Muscle of leg (tissue), 16 donors: ENCODE measurements at places on chromosomes 4 and X. TPM values are rescaled to one million over a fixed set of nuclear protein-coding genes. Genes with fewer than 3 reads are reported as not detected.

GRCh38 chr4:16029886-16030285 lies 53.9 kb downstream of the PROM1 start:
- DNase-seq: no peak
- H3K27ac ChIP-seq: peak overlapping the region; percentile 59
- peaks cover 3% of the 10 kb centered on the region for H3K36me3 ChIP-seq

DNA sequence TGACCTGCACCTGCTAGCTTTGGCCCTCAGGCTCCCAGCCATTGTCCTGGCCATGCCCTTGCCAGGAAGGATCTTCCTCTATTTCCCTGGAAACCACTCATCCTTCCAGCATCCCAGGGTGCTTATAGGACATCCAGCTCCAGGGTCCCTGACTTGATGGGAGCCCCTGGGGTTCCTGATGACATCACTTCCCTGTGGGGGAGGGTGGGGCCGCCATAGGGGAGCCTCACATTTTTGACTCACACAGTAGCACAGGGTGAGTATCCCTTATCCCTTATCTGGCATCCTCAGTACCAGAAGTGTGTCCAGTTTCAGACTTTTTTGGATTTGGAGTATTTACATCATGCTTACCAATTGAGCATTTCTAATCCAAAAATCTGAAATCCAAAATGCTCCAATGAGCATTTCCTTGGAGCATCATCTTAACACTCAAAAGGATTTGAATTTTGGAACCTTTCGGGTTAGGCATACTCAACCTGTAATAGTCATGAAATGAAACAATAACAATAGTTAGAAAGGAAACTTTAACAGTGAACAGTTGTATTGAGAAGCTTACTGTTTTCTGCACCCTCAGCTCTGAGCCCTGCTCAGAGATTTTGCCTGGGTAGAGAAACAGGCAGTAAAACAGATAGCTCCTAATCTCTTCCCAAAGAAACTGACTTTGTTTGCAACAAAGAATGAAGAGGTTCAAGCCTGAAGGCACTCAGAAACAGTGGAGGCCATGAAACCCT lies 22.1 kb downstream of the TNIP2 start:
- DNase-seq: no peak
- peaks cover 41% of the 10 kb centered on the region for H3K36me3 ChIP-seq
- no peak overlapping the region for H3K27ac ChIP-seq
- H3K4me3 ChIP-seq: no peak overlapping the region

- H3K36me3 ChIP-seq: peaks cover 6% of the 10 kb centered on the region
- H3K27ac ChIP-seq: no peak overlapping the region
- no peak overlapping the region for H3K4me3 ChIP-seq
- no peaks in the 10 kb centered on the region for H3K27me3 ChIP-seq
- no peaks in the 10 kb centered on the region for H3K4me1 ChIP-seq
Observed at GRCh38 chr4:128031756-128032384, 29.2 kb upstream of the LARP1B start.

- H3K36me3 ChIP-seq: no peaks in the 10 kb centered on the region
- no peak overlapping the region for H3K27ac ChIP-seq
- H3K27me3 ChIP-seq: peaks cover 4% of the 10 kb centered on the region
- DNase-seq: no peak
- no peak overlapping the region for H3K4me3 ChIP-seq
Observed at GRCh38 chrX:10404436-10404835, 215.9 kb downstream of the MID1 start.

GRCh38 chrX:109774136-109774535 lies 41.1 kb upstream of the ACSL4 start:
- H3K4me1 ChIP-seq: no peaks in the 10 kb centered on the region
- H3K27ac ChIP-seq: no peak overlapping the region
- H3K4me3 ChIP-seq: no peak overlapping the region
- DNase-seq: no peak

DNA sequence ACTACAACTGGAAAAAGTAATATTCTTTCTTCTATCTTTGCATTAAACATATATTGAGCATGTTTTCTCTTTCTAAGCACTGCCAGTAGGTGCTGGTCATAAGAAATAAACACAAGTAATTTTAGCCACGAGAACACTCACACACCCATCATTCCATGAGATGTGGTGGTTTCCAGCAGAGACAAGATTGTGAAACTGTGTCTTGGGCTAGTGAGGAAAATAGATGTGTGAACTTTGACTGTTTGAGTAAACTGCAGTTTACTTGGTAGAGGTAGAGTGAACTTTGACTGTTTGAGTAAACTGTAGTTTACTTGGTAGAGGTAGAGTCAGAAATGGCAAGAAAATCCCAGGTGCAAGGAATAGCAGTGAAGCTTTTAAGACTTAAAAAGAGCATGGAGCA lies 300.9 kb upstream of the HS3ST1 start:
- no peak overlapping the region for H3K4me3 ChIP-seq
- no peaks in the 10 kb centered on the region for H3K36me3 ChIP-seq
- H3K4me1 ChIP-seq: no peaks in the 10 kb centered on the region
- no peak for DNase-seq
- H3K27me3 ChIP-seq: no peaks in the 10 kb centered on the region

DNA sequence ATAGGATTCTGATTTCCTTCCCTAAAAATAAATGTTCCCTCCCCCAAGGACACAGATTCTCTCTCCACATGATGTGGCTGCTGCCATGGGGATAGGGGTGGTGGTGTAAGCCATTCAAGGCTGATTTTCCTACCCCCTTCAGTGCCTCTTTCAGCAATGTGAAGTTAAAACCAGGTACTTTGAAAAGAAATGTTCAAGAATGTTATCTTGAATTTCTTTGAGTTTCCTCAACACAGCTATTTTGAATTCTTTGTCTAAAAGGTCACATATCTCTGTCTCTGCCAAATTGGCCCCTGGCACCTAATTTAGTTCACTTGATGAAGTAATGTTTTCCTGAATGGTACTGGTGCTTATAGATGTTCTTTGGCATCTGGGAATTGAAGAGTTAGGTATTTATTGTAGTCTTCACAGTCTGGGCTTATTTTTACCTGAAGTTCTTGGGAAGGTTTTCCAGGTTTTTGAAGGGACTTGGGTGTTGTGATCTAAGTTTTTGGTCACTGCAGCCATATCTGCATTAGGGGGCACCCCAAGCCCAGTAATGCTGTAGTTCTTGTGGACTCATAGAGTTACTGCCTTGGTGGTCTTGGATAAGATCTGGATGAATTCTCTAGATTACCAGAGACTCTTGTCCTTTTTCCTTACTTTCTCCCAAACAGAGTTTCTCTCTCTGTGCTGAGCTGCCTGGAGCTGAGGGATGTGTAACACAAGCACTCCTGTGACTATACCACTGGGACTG lies 7.6 kb upstream of the DIPK2B start:
- H3K27me3 ChIP-seq: peaks cover 11% of the 10 kb centered on the region
- H3K4me1 ChIP-seq: no peaks in the 10 kb centered on the region
- DNase-seq: no peak
- no peak overlapping the region for H3K27ac ChIP-seq

Gene GYPE
- 1.2 TPM for total RNA-seq

Gene RENBP
- 3.1 TPM for total RNA-seq
